ENCODE measurements at places on chromosomes 13 and 19.

- no peak for DNase-seq
These were observed 14.2 kb upstream of the LATS2 start for GRCh38 chr13:21075379-21076249.

DNA sequence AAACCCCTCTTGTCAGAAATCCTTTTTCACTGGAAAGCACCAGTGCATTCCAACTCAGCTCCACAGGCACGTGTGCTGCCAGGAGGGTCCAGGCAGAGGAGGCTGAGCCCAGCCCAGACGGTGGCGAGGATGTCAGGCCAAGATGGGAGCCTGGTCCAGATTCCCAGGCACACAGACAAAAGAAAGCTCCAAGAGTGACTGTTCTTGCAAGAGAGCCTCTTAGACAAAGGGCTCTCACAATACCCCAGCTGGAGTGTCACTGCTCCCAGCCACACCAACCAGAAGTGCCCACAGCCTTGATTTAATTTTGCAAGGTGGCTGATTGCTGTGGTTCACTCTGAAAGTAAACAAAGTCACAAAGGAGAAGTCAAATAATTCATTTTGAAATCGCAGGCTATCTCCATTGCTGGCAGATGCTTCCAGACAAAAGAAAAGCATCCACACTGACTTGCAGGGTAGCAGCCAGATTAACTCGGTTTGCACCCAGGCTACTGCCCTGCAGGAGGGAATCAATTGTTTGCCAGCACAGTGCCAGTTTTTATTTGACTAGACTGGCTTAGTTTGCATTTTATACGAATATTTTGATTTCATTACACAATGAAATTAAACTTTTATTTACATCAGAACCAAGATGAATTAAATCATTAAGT lies 95.1 kb downstream of the RAB20 start:
- DNase-seq = no peak

GRCh38 chr13:107832500-107833100 lies 382.7 kb downstream of the LIG4 start:
- DNase-seq = no peak

GRCh38 chr19:20969498-20969897 lies 46.4 kb downstream of the ZNF85 start:
- DNase-seq = no peak

DNA sequence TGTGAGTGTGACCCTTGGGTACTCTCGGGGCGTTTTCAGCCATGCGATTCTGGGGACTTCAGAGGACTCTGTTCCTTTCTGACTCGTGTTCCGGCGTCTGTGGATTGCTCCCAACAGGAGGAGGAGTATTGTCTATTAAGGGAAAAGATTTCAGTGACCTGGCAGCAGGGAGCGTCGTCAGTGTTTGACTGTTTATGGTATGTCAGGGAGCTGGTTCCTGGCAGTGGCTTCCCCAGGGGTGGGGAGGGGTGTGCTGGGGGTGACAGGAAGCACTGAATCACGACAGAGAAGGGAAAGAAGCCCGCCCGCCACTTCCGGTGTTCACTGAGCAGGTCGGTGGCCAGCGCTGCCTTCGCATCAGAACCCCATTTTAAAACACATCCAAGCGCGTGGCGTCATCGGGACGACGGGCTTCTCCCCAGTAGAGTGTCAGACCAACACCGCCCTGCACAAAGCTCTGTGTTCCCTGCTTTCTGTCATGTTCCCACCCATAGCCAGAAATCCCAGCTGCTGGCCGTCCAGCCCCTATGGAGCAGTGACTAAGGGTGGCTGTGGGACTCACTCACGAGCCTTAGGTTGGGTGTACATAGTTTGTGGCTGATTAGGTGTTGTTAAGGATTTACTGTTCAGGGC lies 33.8 kb downstream of the COL4A2 start:
- peak; percentile 43 for DNase-seq

DNA sequence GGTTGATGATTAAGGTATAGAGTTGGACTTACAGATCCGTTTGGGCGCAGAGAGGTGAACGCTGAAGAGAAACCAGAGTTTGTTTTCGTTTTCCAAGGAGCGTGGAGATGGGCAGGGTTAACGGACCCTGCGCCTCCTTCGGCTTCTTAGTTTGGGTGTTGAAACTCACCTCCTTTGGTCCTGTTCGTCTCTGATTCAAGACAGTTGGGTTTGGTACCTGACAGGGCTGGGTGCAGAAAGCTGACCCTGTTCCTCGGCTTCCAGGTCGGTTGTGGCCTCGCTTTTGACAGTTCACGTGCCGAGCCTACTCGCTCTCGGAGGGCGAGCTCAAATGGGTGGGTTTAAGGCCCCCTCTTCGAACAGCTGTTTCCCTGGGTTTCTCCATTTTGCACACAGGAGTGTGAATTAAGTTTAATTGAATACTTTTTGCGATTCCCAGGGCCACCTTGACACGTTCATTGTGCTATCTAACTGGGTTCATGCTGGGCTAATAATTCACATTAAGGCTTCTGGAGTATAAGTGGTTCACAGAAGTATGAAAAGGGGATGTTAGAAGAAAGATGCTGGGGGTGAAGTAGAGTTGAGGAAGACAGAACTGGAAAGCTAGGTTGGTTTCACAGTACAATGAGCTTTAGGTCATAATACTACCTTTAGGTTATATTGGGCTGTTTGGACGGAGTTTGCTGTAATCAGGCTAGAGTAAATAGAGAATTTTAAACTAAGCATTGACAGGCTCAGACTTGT lies 638 bp downstream of the USPL1 start:
- DNase-seq = no peak

- DNase-seq = no peak
These were observed 114.5 kb downstream of the ATP11A start for GRCh38 chr13:112804374-112804773.

GRCh38 chr13:85935868-85936467 lies 136.7 kb upstream of the SLITRK6 start:
- no peak for DNase-seq

DNA sequence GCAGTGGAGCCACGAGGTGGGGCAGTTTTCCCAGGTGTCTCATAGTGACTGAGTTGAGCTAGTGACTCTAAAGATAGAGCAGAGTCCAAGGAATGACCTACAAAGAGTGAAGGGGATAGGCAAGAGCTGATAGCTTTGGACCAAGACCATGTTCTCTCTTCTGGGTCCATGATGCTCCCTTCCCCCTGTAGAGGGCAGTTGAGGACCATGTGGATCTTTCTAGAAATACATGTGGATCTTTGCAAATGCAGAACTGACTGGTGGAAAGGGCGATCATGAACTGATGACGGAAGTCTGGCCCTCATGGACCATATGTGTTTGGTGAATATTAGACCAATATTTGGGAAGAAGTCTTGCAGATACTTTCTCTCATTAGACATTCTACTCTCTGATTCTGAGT lies 6.9 kb downstream of the PSG1 start:
- no peak for DNase-seq

DNA sequence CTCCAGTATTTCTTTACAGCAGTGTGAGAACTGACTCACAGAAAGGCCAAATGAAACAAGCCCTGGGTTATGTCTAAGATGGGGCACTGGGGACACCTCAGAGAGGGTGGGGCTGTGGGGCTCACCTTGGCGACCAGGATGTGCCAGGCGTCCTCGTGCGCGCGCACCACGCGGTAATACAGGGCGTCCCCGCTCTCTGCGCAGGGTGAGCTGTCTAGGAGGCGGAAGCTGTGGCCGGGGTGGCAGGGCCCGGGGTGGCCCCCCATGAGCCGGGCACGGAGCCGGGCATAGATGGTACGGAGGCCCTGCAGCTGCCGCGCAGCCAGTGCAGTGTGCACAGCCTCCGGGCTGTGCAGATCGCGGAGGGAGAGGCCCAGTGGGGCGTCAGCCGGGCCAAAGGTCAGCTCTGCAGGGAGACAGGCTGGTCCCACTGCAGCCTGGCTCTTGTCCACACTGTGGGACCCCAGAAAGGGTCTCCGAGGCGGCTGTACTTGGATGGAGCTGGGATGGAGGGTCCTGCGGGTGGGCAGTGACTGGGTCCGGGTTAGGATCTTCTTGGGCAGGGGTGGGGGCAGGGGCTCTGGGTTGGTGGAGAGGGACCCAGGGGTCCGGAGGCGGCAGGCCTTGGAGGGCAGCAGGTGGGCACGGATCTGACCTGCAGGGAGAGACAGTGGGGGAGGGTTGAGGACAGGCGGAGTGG lies 3.4 kb downstream of the PEAK3 start:
- DNase-seq = no peak
